ENCODE measurements at places on chromosomes 5 and 9.

- DNase-seq = no peak
Measured at GRCh38 chr5:168710706-168711105, 131.5 kb upstream of the PANK3 start.

- peak; percentile 55 for DNase-seq
Measured at GRCh38 chr9:99071313-99072039, 33.4 kb upstream of the TGFBR1 start.

GRCh38 chr5:157544623-157544989 is 31.0 kb downstream of the ADAM19 start:
- no peak for DNase-seq

- DNase-seq = peak; percentile 6
Measured at GRCh38 chr9:78131969-78132700, 100.5 kb upstream of the GNAQ start.

DNA sequence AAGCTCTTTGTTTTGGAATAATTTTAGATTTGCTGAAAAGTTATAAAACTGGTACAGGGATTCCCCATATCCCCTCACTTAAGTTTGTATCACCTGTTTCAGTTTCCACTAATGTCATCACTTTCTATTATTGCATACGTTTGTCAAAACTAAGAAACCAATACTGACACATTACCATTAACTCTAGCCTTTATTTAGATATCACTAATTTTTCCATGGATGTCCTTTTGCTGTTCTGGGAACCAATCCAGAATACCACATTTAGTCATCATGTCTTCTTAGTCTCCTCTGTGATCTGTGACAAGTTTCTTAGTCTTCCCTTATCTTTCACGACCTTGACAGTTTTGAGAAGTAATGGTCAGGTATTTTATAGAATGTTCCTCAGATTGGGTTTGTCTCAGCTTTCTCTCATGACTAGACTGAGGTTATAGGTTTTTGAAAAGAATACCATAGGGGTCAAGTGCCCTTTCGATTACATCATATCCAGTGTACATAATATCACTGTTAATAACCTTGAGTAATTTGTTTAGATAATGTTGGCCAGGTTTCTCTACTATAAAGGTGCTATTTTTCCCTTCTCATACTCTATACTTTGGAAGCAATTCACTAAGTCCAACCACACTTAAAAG is 51.9 kb upstream of the NMUR2 start:
- no peak for DNase-seq

DNA sequence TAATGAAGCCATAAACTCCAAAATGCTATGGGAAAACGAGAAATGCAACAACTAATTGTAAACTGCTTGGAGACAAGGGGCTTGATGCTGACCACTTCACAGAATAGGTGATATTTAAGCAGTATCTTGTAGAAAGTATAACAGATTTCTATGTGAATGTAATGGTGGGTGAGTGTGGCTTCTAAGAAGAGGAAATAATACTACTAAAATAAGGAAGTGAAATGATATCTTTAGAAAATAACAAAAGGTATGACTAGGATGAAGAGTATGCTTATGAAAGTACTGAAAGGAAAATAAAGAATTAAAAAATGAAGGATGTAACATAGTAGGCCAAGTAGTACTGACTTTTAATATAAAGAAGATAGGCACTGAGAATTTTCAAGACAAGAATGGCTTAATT is 94.2 kb downstream of the AGTPBP1 start:
- DNase-seq = no peak

DNA sequence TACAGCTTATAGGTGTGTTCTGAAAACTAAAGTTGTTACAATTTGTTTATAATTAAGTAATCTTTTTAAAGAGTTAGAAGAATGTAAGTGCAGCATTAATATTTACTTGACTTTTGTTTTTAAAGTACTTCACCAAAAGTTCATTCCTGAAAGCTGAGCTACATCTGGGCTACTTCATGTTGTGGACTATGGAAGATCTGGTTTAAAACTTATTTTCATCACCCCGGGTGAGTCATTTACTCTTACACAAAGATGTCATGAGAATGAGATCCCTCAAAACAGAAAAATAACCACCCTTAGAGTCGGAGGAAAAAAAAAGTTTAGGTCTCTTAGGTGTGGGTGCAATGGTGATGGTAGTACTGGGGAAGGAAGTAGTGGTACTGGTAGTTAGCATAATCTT is 5.1 kb downstream of the POU5F2 start:
- DNase-seq = peak; percentile 38

DNA sequence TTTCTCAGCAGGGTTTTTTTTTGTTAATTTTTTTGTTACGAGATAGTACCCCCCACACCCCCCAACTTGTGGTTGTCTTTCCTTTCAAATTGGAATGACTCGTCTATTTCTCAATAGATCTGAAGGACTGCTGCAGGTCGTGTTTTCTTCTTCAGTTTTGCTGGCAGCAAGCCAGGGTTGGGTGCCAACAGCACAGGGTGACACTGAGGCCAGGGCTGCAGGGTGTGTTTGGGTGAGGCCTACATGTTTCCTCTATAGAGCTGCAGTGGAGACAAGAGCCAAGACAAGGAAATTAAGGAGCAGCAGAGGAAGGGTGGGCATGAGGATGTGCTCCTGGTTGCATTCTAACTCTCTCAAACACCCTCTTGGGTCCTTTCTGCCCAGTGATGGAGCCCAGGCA is 52.2 kb downstream of the NXNL2 start:
- peak; percentile 27 for DNase-seq

GRCh38 chr9:78982849-78983248 is 588.9 kb upstream of the TLE4 start:
- DNase-seq = peak; percentile 58

GRCh38 chr5:125489146-125489545 is 742.7 kb upstream of the ZNF608 start:
- no peak for DNase-seq

- no peak for DNase-seq
Measured at GRCh38 chr5:1526681-1527131, 2.9 kb upstream of the LPCAT1 start.

- no peak for DNase-seq
Measured at GRCh38 chr9:130500340-130501180, 55.8 kb downstream of the ASS1 start.

DNA sequence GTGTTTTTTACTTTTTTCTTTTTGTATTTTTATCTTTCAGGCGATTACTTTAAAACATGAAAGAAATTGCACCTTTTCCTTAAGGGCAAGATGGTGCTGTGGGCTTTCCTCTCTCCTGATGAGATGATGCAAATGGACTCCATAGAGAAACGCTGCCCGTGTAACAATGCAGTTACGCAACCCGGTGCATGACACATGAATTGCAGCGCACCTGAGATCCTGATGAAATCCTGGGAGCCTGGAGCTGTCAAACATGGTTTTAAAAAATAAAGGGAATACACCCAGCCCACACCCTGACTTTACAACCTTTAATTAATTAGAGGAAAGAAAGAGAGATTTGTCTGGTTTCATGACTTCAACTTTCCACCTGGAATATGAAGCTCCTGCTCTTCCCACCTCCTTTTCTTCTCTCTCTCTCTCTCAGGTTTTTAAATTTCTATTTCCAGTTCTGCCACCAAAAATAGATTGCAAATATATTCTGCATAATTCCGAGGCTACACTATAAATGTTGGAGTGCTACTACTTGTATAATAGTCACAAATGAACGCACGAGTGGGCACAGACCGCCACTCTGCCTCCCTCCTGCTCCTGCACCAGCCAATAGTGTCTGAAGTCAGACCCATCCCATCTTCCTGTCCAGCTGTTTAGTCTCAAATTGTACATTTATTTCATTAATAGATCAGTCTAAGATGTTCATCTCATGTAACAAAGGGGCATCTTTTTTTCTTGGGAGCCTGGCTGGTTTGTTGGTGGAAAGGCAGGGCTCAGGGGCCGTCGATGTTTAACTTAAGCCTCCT is 179.1 kb downstream of the AUH start:
- DNase-seq = peak; percentile 22

DNA sequence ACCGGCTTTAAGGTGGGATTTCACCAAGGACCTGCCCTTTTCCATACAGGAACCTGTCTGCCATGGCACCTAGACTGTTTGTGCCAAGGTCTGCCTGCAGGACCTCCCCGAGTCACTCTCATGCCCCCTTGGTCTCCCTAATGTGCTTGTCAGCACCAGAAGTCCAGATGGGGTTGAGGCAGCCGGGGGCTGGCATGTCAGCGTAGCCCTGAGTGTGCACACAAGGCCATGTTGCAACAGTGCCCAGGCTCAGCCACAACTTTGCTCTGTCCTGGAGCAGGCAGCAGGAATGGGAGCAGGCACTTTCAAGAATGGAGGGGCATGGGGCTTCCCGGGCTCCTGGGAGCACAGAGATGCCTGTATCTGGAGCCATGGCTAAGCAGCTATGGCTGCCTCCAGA is 621.5 kb downstream of the CDH9 start:
- no peak for DNase-seq

GRCh38 chr5:111223787-111224560 is at the start of gene CAMK4:
CAMK4 (plus strand) TSS chr5:111224384; CDS start chr5:111224484, 100 bp downstream.
- peak; percentile 84 for DNase-seq

DNA sequence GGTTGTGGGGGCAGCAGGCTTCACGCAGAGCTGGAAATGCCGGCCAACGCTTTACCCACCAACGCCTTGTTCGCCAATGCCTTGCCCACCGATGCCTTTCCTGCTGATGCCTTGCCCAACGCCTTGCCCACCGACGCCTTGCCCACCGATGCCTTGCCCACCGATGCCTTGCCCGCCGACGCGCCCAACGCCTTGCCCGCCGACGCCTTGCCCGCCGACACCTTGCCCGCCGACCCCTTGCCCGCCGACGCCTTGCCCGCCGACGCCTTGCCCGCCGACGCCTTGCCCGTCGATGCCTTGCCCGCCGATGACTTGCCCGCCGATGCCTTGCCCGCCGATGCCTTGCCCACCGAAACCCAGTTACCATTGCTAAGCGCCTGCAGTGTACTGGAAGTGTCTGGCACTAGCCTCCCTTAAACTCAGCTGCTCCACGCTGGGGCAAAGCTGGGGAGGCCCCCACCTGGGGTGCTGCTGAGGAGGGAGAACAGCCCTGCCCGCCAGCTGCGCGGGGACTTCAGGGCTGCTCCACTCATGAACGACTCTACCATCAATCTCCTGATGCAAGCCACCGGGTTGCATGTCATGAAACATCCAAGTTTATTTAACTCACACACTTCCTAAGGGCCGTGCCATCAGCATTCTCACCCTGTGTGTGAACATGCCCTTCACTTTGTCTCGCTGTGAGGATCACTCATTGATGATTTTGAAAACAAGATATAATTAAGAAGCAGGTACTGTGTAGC is 1.8 kb downstream of the SLC6A18 start:
- no peak for DNase-seq

DNA sequence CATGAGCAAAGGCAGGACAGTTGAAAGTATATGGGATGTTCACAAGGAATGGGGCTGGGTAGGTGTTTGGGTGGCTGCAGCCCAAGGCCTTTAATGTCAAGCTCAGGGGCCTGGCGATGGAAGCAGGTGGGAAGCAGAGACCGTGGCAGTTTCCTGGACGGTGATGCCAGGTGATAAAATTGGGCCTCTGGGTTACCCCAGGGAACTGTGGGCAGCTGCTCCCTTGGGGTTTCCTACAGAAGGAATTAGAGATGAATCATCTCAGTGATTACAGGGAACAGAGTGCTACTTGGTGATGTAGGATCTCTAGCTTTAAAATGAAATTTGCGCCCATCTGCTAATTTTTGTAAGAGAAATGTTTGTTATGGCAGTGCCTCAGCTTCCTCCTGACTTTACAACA is 39.2 kb downstream of the TSTD2 start:
- no peak for DNase-seq

DNA sequence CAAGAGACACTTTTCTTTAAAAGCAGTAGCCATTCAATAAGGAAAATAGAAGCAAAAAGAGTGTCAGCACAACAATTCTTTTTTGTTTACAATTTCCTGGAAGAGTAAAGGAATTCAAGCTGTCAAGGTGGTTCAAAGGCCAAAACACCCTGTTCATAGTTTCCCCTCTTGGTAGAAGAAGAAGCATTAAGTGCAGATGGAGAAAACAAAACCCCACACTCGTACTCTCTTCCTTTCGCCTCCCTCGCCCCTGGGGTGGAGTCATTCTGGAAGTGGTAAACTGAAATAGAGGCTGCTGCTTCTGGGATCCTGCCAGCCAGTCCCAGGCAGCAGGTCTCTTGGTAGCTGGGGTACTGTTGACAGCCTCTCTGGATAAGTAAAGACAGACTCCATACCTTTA is 105.0 kb downstream of the ANKRD55 start:
- no peak for DNase-seq

GRCh38 chr9:12014488-12014887 is 678.7 kb upstream of the TYRP1 start:
- no peak for DNase-seq

GRCh38 chr9:116419181-116419580 is 265.6 kb downstream of the PAPPA start:
- no peak for DNase-seq

GRCh38 chr9:385818-386398 is 171.2 kb downstream of the DOCK8 start:
- DNase-seq = peak; percentile 47

DNA sequence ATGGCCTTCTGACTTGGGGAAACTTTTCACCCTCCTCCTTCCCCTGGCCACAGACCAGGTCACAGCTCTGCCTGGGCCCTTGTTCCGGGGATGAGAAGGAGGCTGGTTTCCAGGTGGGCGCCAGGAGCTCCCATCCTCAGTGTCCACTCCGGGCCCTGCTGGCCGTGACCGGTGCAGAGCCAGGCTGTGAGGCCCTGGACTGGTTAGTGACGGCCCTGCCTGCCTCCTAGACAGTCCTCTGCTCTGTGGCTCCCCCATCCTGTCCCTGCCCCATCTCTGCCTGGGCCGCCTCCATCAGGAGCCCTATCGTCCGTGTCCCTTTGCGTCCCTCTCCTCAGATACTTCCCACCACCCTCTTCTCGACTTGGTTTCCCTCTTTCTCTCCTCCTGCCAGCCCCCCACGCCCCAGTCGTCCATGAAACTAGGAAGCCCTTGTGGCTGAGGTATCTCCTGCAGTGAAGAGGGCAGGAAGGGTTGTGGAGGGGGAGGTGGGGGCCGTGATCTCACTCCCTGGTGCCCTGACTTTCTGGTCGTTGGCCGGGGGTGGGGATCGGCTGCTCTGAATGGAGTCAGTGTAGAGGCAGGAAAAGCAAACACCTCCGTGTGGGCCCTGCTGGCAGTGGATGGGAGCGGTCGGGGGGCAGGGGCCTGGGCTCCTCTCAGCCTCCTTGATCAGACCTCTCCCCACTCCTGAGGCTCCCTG is 15.4 kb upstream of the CERCAM start:
- no peak for DNase-seq

DNA sequence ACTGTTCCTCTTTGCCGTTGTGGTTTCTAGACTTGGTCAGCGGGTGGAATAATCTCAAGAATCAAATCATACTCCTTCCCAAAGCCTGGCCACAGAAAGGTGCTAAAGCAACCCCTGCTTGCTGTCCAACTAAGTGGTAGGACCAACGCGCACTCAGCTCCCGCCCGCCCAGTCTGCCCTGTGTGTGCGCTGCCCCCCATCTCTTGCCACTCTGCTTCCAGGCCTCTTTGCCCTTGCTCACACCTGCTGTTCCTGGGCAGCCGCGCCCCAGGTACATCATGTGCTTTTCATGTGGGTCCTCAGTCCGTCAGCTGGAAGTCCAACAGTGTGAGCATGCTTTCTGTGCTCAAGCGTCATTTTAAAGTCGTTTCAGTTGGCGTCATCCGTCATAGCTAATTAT is 65.5 kb downstream of the SYK start:
- no peak for DNase-seq

Measured in fibroblast of skin of right quadriceps (primary cell).